ENCODE measurements at places on chromosomes 1 and 21.

- no peak for DNase-seq
Measured at GRCh38 chr1:216521477-216521876, 98.2 kb upstream of the USH2A start.

DNA sequence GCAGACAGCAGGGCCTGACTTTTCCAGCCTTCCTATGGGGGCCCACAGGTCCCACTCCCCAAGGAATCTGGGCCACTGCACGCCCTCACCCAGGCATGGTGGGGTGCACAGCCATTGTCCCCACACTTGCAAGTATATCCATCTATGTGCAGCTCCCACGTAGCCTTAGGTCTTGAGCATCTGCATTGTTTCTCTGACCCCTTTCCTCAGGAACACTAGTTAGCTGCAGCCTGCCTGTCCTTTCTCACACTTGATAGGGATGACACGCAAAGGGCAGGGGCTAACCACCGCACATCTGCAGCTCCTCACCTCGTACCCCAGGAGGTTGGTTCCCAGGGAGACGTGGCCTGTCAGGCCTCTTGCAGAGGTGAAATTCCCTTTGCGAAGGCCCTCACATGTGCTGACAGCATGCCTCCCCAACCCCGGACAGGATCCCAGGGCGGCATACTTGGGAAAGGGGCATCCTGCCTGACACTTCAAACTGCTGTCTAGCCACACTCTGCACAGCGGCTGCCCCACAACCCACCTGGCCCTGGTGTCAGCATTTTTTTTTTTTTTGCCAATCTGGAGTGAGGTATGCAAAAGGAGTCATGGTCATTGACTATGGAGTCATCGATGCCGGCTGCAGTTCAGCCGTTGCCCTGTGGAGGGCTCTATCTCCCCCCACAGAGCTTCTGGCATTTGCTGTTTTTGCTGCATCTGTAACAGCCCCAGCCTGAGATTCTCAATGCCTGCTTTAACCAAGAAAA, 5.0 kb downstream of the JMJD4 start:
- DNase-seq, result no peak

DNA sequence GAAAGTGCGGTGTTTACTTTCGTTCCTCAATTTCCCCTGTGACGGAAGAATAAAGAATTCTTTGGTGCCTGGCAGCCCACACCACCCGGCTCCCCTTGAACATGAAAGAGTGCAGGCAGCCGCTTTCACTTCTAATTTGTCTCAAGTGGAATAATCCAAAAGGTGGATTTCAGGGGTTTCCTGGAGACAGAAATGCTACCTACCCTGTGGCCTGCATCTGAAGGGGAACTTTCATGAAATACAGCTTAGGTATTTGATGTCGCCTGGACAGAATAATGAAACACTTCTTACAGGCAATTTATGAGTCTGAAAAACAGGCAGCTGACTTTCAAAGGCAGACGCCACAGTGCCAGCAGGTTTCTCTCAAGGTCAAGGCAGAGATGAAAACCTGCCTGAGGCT, 169.5 kb upstream of the USP24 start:
- no peak for DNase-seq

- no peak for DNase-seq
Measured at GRCh38 chr1:95547005-95547404, 313.0 kb downstream of the RWDD3 start.

DNA sequence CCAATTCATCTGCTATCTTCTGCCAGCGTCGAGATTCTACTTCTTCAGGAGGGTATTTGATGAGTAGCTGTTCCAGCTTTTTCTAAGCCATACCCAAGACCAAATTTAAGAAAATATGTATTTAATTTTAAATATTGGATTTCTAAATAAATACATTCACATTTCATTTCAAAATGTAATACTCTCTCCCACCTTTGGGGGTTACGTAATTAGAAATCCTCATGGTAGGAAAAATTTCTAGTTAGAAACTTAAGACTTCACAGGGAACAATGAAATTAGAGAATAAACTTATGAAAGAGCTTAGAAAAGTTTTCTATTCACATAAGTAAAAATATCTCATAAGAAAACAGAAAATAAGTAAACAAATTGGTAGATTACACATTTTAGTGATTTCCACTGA, 102.9 kb downstream of the ZZZ3 start:
- no peak for DNase-seq

GRCh38 chr1:163876546-163876945, 554.8 kb downstream of the NUF2 start:
- DNase-seq, result no peak

- no peak for DNase-seq
Measured at GRCh38 chr21:44951186-44951915, 11.5 kb downstream of the SLX9 start.

DNA sequence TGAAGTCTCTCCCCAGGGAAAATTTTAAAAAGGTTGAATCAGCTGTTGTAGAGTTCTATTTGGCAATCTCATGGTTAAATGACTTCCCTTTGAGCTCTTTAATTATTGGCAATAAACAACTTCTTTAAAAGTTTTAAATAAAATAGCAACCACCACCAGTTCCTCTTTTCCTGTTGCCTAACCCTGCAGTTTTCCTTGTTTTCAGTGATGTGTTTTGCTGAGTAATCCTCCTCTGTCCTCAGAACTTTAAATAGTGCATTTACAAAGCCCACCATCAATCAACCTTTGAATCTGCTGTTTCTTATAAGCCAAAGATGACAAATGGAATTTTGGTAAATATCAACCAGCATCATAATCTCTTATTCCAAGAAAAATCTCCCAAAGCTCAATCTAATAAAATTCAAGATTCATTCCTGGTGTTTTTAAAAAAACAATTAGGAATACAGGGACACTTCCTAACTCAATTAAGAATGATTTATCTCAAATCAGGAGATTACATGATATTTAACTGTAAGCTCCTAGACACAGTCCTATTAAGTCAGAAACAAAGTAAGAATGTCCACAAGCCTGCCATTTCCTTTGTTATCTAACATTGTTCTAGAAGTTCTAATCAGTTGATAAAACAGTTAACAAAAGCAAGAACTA, 14.8 kb downstream of the AVPR1B start:
- no peak for DNase-seq

- DNase-seq, result no peak
Measured at GRCh38 chr1:59617434-59617833, 197.3 kb upstream of the HOOK1 start.

GRCh38 chr1:236540813-236541465, 17.2 kb downstream of the LGALS8 start:
- DNase-seq, result no peak

GRCh38 chr1:223231011-223231572, 88.0 kb upstream of the TLR5 start:
- no peak for DNase-seq

- no peak for DNase-seq
Measured at GRCh38 chr1:88800382-88801051, 90.8 kb downstream of the GTF2B start.

GRCh38 chr21:41112740-41113692, 54.9 kb upstream of the BACE2 start:
- DNase-seq, result no peak

GRCh38 chr1:228131766-228132165, 8.3 kb upstream of the GUK1 start:
- no peak for DNase-seq

DNA sequence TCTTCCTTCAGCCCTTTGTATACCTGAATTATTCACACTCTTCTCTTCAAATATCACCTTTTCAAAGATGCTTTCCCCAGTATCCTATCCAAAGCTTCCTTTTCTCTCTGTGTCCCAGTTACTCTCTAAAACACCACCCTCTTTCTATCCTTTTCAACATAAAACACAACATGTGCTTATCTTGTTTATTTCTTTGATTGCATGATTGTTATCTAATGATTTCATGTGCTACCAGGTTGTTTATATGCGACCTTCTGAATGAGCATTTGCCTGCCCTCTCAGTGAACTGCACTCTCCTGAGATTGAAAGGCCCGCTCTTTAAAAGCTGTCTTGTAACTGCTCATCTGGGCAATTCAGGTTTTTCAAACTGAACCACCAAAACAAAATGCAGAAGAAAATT, 97.7 kb upstream of the FGGY start:
- DNase-seq, result no peak

- peak; percentile 69 for DNase-seq
Measured at GRCh38 chr1:234499119-234499942, 20.4 kb upstream of the TARBP1 start.

DNA sequence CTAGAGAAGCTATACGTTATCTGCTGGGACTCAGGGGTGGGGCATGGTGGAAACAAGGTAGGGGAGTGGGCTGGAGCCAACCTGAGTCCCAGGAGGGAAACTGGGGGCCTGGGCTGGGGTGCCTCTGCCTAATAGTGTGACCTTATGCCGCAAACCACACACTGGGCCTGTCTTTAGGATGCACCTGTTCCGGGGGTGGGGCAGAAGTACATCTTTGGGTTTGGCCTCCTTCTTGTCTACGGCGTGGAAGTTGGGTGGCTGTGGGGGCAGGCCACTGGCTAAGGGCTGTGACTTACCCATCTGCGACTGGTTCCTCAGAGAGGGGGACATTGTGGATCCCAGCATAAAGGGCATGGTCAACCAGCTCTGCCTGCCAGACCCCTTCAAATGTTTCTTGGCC, 44.2 kb downstream of the FAAH start:
- no peak for DNase-seq

DNA sequence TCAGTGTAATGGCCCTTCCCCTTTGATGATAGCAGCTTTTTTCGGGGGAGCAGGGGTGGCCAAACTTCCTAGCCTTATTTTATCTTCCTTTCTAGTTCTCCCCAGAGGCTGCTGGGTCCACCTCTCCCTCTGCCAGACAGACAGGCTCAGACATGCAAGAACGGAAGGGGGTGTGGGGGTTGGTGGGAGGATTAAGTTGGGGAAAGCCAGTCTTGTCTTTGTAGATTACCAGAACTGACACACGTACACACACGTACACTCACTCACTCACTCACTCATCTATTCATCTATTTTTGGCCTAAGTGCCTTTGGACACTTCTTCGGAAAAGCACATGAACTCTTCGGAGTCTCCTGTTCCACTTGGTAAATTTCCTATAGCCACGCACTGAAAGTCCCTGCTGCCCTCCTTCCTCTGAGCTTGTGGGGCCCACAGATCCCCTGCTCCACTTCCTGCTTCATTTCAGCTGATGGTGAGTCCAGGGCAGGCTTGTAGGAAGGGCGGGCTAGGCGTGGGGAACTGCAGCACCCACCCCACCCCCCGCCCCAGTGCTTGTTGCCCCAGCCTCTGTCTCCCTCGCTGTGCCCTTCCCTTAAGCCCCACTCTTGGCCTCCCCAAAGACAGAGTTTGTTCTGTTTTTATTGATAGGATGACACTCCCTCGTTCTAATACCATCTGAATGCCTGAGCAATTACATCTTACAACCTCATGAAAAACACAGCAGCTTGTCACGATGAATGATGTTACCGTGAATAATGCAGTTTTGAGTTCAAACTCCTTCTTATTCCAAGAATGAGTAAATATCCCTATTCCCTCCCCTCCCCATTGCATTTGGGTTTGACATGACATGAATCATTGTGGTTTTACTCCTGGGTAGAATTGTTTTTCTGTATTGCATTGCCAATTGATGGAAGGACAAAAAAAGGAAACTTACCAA, 60.7 kb upstream of the ATP5PO start:
- peak; percentile 39 for DNase-seq

DNA sequence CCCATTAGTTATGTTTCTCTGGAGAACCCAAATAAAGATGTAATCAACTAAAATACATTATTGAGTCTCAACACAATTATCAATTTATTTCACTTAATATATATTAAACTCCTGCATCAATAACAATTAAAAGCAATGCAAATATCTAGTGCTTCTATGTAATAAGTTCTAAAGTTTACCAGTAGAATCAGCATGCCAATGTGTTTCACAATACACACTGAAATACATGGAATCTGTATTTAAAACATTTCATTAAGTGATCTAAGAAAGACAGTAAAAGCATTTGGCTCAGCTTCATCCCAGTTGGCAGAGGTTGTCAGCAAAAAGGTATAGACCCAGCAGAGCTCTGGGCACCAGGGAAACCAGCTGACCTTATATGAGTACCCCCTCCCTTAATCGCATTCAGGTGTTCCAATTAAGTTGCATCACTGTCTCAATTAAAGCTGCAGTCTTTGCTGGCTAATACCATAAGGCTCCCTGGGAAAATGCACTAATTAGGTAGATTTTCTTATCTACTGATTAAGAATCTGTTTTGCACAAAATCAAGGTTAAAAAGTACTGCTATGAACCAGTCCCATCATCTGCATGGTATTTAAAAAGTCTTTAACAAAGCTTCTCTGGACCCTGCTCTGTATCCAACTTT, 63.1 kb downstream of the NIBAN1 start:
- no peak for DNase-seq

GRCh38 chr1:244273262-244273844, 178.4 kb downstream of the ADSS2 start:
- DNase-seq, result no peak

GRCh38 chr21:32817208-32817607, 45.7 kb upstream of the PAXBP1 start:
- DNase-seq, result no peak

DNA sequence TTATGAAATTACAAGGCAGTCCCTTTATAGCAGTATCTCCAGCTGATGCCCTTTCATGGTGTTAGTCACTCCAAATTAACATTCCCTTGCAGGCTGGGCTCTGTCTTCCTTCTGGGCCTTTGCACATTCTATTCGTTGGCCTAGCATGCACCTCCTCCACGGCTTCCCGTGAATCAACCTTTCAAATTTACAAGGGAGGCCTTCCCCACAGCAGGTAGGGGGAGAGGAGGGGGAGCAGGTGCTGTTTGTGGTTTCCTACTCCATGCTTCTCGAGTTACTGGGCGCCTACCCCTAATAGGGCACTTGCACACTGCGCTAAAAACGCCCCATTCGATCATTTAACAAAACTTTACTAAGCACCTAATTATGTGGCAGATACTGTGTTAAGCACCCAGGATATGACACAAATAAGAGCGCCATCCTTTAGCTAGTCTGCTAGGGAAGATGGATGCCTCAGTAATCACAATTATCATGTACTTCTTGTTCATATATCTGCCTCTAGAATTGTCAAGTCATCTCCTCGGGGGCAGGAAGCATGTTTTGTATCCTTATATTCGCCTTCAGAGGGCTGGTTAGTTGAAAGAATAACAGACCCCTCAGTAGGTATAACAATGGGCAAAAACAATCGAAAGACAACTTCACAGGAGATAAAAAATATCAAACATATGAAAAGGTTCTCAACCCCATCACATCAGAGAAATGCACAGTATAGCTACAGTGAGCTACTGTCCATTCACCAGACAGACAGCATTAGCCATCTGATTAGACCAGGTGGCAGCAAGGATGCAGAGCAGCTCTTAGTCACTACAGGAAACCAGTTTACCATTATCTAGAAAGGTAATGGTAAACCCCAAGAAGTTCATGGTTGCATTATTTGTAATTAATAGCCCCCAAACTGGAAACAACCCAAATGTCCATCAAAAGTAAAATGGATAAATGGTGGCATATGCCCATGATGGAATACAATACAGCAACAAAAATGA, 1.7 kb upstream of the ADAR start:
- peak; percentile 36 for DNase-seq

GRCh38 chr1:84619383-84620102, 45.3 kb upstream of the CTBS start:
- peak; percentile 14 for DNase-seq

Measured in activated T-helper 1 cell treated with anti-CD3 and anti-CD28 coated beads, Interleukin-2, amount 50 U/mL, for 16 hours (primary cell).